Hair follicular keratinocyte (primary cell): ENCODE measurements at places on chromosomes 5 and 9. TPM values are rescaled to one million over a fixed set of nuclear protein-coding genes. Genes with fewer than 3 reads are reported as not detected.

Gene GBGT1
- total RNA-seq = 2.7 TPM in 2 replicates

Gene ABCA1
- 9.3 and 10.1 TPM in 2 replicates for total RNA-seq

Gene ORM2
- not detected in 2 replicates for total RNA-seq

Gene FOXD4
- 0.08 and 0.65 TPM in 2 replicates for total RNA-seq

Gene FLT4
- 0.08 and 0.16 TPM in 2 replicates for total RNA-seq

Gene GRXCR2
- not detected in 2 replicates for total RNA-seq

Gene BTNL3
- not detected in 2 replicates for total RNA-seq

Gene SUSD1
- total RNA-seq = 4.9 and 5.1 TPM in 2 replicates

Gene QRFP
- not detected in 2 replicates for total RNA-seq

Gene GPR151
- total RNA-seq = not detected in 2 replicates

Gene PPP3R2
- total RNA-seq = not detected in 2 replicates

Gene GPR21
- 0.08 and 0.47 TPM in 2 replicates for total RNA-seq

Gene MIER3
- total RNA-seq = 8.1 and 9.7 TPM in 2 replicates

Gene LYRM7
- total RNA-seq = 4.5 and 4.8 TPM in 2 replicates

Gene EQTN
- total RNA-seq = 0.23 TPM in 1 of 2 replicates, not detected in the other

Gene PCDHGC4
- 0.19 and 0.31 TPM in 2 replicates for total RNA-seq

Gene PHF24
- total RNA-seq = 0.27 and 0.62 TPM in 2 replicates

Gene BNC2
- total RNA-seq = 2.5 and 3.8 TPM in 2 replicates

Gene PCDHAC2
- 1.1 and 1.3 TPM in 2 replicates for total RNA-seq

Gene CCDC171
- 0.47 and 0.49 TPM in 2 replicates for total RNA-seq

Gene TMEM171
- 1.6 and 4.2 TPM in 2 replicates for total RNA-seq

Gene DRD1
- total RNA-seq = not detected in 2 replicates

Gene N4BP3
- 5.3 and 6.1 TPM in 2 replicates for total RNA-seq

Gene TRIM36
- total RNA-seq = 1.7 and 3.7 TPM in 2 replicates

Gene WWC1
- total RNA-seq = 18.3 and 21.5 TPM in 2 replicates

Gene PHF2
- 9.9 and 10.8 TPM in 2 replicates for total RNA-seq

Gene SPINK1
- total RNA-seq = not detected in 2 replicates

Gene REEP2
- 2.0 and 4.5 TPM in 2 replicates for total RNA-seq

Gene SLC36A3
- not detected in 2 replicates for total RNA-seq

Gene ISL1
- total RNA-seq = not detected in 2 replicates

Gene AIF1L
- total RNA-seq = 0.55 and 1.9 TPM in 2 replicates

Gene IRX4
- 54.4 and 59.8 TPM in 2 replicates for total RNA-seq

Gene DPYSL3
- 3.0 and 5.2 TPM in 2 replicates for total RNA-seq

Gene TMC1
- not detected in 2 replicates for total RNA-seq

Gene FOXD4L4
- total RNA-seq = not detected in 2 replicates

Gene SPINK6
- 10.3 and 28.1 TPM in 2 replicates for total RNA-seq

Gene KCNN2
- not detected in 2 replicates for total RNA-seq

Gene INSL6
- not detected in 2 replicates for total RNA-seq

Gene IL5
- not detected in 2 replicates for total RNA-seq

Gene C9orf50
- total RNA-seq = not detected in 2 replicates

Gene KIAA0825
- total RNA-seq = 1.4 and 1.6 TPM in 2 replicates

Gene SPATA9
- not detected in 2 replicates for total RNA-seq

Gene ARHGEF37
- 3.3 and 4.7 TPM in 2 replicates for total RNA-seq

Gene IDNK
- 2.3 and 3.3 TPM in 2 replicates for total RNA-seq

Gene EPB41L4A
- total RNA-seq = 1.3 and 6.8 TPM in 2 replicates

Gene ECSCR
- not detected in 2 replicates for total RNA-seq

Gene MAST4
- total RNA-seq = 36.8 and 40.3 TPM in 2 replicates

Gene PCDHGB1
- 0.23 and 0.38 TPM in 2 replicates for total RNA-seq

Gene CREBRF
- total RNA-seq = 0.65 and 3.5 TPM in 2 replicates

Gene TMEM174
- not detected in 2 replicates for total RNA-seq

Gene HTR1A
- total RNA-seq = not detected in 2 replicates

Gene ADAMTSL2
- not detected in 2 replicates for total RNA-seq

Gene PKD2L2
- total RNA-seq = not detected in 2 replicates

Gene ST8SIA4
- total RNA-seq = 0.08 and 0.76 TPM in 2 replicates

Gene TMEM8B
- 1.1 and 3.7 TPM in 2 replicates for total RNA-seq

Gene LECT2
- total RNA-seq = not detected in 2 replicates

Gene ASPN
- 0.08 TPM in 1 of 2 replicates, not detected in the other for total RNA-seq

Gene SYK
- total RNA-seq = 1.3 and 3.4 TPM in 2 replicates

Gene TMEM215
- not detected in 2 replicates for total RNA-seq

Gene IFNA7
- total RNA-seq = not detected in 2 replicates
